AG20443 (cell line): ENCODE measurements at places on chromosomes 2 and 18.

- no peak for DNase-seq
Measured at GRCh38 chr18:56907771-56908170, 239.1 kb upstream of the BOD1L2 start.

DNA sequence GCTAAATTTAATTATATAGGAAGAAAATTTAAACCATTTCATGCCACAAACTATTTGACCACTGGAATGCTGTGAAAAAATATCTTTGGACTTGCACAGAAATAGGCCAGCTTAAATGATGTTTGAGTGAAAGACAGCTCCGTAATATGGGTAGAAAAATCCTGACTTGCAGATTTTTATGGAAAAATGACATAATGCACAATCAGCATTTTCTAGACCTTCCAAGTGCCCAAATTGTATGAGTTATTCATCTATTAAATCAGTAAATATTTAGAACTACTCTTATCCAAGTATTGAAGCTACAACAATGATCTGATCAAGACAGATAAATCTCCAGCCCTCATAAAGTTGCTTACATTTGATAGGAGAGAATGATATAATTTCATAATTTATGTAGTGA is 691.1 kb upstream of the DDX18 start:
- DNase-seq = no peak

DNA sequence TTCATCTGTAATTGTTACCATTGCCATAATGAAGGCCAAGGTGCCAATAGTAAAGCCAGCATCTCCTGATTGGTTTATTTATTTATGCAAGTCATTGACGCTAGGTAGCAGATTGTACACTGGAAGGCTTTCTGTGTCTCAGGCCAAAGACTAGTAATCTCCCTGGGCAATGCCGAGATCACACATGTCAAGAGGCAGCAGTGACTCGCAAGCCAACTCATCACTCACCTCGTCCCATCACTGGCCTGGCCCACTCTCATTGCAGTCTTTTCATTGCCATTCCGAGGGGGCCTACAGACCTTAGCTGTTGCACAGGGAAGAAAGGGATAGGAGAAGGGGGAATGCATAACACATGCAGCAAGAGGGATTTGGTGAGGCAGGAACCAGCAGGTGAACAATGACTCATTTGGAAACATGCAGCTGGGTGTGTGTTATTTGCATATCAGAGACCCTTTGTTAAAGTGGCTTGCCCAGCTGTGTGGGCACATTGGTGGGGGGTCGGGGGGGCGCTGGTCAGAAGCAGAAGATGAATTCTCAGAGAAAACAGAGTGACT is 448.7 kb upstream of the HNRNPA3 start:
- DNase-seq = no peak

- DNase-seq = no peak
Measured at GRCh38 chr18:51194604-51195003, 2.9 kb downstream of the MEX3C start.

GRCh38 chr2:45002686-45003085 is 6.6 kb downstream of the SIX2 start:
- DNase-seq = no peak

DNA sequence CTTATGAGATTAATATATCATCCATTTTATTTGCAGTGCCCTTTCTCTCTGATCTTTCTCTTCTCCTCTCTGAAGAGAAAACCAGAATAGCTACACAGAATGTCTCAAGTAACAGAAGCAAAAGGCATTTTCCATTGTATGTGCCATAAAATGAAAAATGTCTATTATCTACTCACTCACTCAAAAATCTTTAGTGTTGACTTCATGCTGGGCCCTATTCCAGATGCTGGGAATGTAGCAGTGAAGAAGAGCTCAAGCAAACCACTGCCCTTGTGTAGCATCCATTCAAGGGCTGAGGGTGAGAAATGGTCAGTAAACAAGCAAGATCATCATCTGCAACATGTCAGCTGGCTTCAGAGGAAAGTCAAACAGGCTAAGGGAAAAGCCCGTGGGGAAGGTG is 427.7 kb downstream of the METTL4 start:
- DNase-seq = no peak

- DNase-seq = no peak
Measured at GRCh38 chr18:43777636-43778304, 500.5 kb upstream of the SYT4 start.

GRCh38 chr2:26911911-26912861 is 58.3 kb upstream of the MAPRE3 start:
- DNase-seq = no peak

- peak; percentile 64 for DNase-seq
Measured at GRCh38 chr18:8367217-8367988, 241.8 kb upstream of the RAB12 start.

DNA sequence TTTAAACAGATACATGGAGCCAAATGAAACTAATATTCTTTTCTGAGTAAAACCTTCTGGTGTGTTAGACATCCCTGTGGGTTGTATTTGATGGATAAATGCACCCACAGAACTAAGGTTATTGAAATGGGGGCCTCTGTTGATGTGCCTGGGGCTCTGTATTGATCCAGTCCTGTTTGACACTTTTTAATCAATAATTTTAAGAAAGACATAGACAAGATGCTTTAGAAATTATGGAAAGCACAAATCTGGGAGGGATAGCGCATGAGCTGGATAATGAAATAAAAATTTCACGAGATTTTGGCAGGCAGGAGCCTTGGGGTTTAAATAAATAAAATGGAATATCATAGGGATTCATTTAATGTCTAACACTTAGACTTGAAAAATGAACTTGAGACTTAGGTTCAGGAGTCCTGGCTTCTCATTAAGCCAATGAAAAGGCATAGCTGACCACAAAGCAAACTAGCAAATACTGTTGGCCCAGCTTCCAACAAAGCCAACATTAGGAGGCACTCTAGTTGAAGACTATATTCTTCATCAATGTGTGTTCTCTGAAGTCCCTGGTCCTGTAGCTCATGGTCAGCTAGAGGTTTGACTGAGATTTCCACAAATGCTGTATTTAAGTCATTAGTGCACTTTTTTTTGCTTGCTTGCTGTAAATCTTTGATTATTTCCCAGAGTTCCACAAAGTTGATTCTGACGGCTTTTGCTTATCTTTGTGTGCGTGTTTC is 64.2 kb upstream of the SH3RF3 start:
- no peak for DNase-seq

GRCh38 chr2:70094978-70095719 is 7.9 kb downstream of the PCBP1 start:
- peak; percentile 67 for DNase-seq
